ENCODE measurements at places on chromosomes 1 and 21.

GRCh38 chr1:78045926-78046778, at the start of gene GIPC2:
Gene GIPC2, plus strand, starts transcription at chr1:78045966. Its CDS starts 129 bp downstream, at chr1:78046095.
- DNase-seq = peak; percentile 73

DNA sequence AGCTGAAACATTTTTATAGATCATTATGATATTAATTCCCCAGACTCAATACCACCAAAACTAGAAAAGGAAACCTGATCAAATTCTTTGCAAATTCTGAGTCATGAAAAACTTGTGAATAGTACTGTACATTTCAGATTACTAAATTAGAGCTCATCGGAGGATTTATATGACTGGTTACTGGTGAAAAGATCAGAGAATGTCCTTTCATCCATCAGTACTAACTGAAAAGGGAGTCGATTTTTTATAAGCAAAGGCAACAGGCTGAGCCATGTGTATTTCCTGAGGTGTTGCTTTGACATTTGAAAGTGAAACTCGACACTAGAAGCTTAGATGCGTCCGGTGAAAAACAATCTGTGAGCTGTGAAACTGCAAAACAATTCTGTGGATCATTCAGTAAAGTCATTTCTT, 155.7 kb downstream of the TNFSF18 start:
- peak; percentile 14 for DNase-seq

GRCh38 chr1:245606157-245606725, 451.5 kb downstream of the KIF26B start:
- no peak for DNase-seq

DNA sequence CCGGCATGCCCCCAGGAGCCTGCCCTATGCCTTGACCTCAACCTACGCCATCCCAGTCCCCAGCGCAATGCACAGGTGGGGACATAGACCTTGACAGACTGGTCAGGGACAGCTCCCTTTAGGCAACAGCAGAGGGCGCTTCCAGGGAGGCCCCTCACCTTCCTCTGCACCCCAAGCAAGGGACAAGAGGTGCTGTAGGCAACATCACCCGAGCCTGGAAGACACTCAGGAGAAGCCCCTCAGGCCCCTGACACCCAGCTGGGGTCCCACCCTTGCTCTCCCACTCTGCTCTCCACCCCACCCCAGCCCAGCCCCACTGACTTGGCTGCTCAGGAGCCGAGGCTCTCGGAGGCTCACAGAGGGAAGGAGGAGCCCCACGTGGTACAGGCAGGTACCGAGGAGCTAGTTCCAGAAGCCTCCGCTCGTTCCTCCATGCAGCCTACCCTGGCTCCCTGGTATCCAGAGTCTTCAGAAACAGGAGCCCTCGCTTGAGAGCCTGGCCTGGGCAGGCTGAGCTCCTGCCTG, 2.4 kb upstream of the WNT3A start:
- peak; percentile 79 for DNase-seq

- DNase-seq = no peak
Measured at GRCh38 chr1:51285055-51285454, 45.3 kb downstream of the TTC39A start.

- DNase-seq = no peak
Measured at GRCh38 chr1:213008564-213008963, 7.1 kb downstream of the ANGEL2 start.

DNA sequence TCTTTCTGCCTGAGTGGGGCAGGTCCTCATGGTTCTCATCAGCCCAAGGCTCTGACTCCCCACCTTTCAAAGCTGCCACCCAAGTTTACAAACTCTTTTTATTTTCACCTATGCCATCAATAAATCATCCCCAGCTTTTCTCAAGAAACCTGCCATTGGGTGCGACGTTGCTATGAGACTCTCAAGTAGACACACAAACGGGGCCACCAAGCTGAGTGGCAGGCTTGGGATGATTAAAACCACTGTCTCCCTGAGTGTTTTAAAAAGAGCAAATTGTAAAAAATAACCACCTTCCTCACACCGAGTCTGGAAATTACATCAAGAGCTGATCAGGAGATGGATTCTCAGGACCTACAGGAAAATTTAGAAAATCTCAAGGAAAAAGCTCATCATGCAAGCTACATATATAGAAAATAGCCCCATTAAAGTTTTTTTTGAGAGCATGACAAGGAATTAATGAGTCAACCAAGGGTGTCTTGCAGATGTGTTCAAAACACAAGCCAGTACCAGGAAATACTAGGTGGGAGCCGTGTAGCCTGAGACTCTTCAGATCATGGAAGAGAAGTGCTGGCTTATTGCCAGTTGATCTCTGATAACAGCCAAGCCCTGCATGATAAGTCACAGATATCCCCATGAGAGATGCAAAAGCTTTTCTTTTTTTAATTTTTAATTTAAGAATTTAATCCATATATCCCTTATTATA, 158.4 kb upstream of the BACE2 start:
- DNase-seq = no peak

- DNase-seq = peak; percentile 94
Measured at GRCh38 chr1:53593758-53594380, 134.7 kb downstream of the DMRTB1 start.

DNA sequence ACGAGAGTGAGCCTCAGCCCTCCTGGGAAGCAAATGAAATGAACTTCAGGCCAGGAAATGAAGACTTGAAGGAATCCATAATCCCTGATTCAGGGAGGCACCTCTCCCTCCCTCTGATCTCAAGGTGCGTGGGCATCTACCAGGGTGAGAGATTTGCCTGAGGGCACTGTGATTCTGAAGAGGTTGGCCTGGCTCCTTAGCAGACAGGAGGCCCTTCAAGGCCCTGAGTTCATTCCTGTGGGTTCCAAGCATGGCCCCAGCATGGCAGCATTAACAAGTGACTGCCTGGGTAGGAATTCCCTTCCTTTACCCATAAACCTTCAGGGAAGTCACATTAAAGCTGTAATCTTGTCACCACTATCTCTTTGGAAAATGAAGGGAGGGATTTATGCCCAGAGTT, 29.8 kb upstream of the IFNGR2 start:
- DNase-seq = no peak

GRCh38 chr1:38571726-38572125, 287.8 kb downstream of the RRAGC start:
- no peak for DNase-seq

DNA sequence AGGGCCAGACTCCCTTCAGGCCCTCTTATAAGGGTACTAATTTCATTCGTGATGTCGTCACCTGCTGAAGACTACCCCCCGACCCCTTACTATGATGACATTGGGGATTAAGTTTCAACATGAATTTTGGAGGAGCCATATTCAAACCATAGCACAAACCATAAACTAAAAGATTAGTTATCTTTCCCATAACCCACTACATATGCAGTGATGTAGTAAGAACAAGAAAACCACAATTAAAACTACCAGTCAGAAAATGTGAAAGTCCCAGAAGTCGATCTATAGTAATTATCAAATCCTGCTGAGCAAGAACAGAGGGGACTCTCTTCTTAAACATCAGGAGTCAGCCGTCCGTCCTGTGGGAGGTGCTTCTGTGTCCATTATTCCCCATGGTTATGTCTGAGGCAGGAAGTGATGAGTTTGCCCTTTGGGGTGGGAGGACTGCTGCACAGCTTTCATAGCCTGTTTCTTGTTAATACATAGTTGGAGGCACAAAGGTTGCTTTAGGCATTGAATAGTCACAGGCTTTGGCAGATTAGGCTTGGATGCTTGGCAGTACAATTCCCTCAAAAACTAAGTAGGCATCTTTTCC, 35.9 kb upstream of the PTGFRN start:
- no peak for DNase-seq

DNA sequence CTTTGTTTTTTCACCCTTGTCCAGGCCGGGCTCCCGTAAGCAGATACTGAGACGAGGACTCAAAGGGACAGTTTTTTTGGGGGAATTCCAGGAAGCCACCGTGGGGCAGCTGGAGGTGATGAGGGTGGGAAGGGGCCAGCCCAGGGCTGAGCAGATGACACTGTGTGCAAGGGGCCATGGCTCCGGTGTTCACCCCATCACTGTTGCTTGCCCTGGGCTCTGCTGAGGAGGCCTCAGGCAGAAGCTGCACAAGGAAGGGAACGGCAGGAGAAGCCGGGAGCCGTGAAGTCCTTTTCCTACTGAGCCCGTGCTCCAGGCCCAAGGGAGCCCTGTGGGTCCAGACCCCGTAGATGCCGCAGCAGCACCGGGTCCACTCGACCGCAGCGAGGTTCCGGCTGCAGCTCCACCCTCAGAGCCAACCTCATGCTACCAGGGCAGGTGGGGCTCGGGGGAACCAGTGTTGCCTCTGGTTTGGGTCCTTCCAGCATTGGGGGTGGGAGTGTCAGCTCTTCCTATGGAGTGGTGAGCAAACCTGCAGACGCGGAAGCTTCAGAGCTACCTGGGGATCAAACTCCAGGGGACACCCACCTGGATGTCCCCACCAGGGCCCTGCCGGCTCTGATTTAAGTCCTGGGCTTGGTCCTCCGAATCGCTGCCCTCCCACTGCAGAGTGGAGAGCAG, 4.3 kb upstream of the CALML6 start:
- no peak for DNase-seq

- peak; percentile 63 for DNase-seq
Measured at GRCh38 chr1:1144122-1144842, 28.4 kb upstream of the C1orf159 start.

GRCh38 chr1:91697416-91697815, 188.5 kb downstream of the TGFBR3 start:
- no peak for DNase-seq

DNA sequence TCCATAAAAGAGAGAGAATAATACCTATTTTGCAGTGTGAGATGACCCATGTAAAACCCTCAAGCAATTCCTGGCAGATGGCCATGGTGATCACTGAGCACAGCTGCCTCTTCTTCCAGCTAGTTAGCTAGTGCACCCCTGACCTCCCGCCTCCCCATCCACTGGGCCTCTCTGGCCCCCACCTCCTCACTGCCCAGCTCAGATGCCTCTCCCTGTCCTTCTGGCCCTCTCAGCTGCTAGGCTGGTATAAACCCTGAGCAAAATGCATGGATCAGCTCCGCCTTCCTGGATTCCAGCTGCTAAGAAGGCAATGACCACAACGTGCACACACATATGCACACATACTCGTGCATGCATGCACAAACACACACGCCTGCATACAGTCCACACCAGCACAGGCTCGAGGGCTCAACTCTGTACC, 117.2 kb downstream of the DMRTB1 start:
- no peak for DNase-seq

DNA sequence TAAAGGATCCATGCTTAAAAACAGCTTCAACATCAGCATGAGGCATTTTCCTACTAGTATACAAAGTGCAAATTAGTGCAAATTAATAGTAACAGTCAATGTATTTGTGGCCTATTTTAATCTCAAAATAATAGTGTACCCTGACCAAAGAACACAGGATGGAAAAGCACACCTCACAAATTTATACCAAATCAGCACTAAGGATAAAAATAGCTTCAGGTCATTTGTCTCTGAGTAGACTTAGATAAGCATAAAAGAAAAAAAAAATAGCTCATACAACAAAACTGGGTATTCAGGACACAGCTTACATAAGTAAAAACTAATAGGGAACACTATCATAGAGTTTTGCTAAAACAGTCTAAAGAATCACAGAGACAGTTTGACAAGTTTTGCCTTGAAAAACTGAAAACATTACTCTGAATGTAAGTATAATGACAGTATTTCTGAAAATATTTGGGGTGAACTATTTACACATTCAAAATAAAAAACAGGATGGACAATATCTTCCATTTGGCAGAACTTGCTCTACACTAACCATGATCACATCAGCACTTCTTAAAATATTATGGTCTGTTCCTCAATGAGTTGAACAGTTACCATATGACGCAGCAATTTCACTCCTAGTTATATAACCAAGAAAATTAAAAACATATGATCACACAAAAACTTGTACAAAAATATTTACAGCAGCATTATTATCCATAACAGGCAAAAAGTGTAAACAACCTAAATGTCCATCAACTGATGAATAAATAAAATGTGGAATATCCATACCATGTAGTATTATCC, 46.3 kb downstream of the RNF115 start:
- DNase-seq = no peak

DNA sequence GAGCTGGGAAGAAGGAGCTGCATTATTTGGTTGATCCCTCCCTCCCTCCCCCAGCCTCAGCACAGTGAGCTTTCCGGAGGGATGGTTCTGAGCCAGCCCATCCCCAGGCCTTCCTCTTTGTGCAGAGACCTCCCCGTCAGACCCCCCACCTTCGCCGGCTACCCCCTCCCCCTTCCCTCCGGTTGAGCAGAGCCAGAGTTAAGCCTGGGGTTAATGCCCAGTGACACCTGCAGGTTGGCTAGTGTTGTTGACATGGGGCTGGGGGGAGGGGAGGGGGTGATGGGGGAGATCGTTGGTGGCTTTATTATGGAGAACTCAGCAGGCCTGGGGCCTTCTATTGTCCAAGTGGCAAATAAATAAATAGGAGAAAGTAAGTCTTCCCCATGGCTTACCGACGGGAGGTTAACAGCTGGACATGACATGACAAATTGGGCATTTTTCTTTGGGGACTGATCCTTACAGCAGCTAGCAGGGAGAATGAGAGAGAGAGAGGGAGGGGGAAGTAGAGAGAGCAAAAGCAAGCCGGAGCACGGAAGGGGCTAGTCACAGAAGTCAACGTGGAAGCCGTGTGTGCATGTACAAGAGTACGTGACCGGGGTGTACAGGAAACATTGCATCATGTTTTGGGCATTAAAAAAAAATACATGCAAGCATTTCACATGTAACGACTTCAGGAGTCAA, 131.1 kb downstream of the TMEM53 start:
- DNase-seq = peak; percentile 98

GRCh38 chr1:97010566-97011264, 289.1 kb downstream of the PTBP2 start:
- no peak for DNase-seq

GRCh38 chr21:32391755-32392154, 1.1 kb downstream of the URB1 start:
- no peak for DNase-seq

DNA sequence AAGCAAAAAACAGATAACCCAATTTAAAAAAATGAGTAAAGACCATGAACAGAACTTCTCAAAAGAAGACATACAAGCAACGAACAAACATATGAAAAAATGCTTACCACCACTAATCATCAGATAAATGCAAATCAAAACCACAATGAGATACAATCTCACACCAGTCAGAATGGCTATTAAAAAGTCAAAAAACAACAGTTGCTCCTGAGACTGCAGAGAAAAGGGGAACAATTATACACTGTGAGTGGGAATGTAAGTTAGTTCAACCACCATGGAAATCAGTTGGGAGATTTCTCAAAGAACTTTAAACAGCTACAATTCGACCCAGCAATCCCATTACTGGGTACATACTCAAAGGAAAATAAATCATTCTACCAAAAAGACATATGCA, 131.6 kb downstream of the PTGER3 start:
- no peak for DNase-seq

- no peak for DNase-seq
Measured at GRCh38 chr21:27761623-27762022, 794.7 kb upstream of the ADAMTS5 start.

- DNase-seq = no peak
Measured at GRCh38 chr21:29748391-29749167, 191.2 kb downstream of the GRIK1 start.

DNA sequence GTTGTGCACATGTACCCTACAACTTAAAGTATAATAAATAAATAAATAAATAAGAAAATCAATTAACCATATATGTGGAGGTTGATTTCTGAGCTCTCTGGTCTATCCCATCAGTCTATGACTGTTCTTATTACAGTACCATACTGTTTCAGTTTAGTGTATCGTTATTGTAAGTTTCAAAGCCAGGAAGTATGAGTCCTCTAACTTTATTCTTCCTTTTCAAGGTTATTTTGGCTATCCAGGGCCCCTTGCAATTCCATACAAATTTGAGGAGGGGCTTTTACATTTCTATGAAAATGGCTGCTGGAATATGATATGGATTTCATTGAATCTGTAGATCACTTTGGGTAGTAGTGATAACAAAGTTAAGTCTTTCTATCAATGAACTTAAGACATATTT, 96.9 kb upstream of the BCL9 start:
- no peak for DNase-seq
